Bone marrow (tissue), 2 donors: ENCODE measurements at places on chromosomes 1 and 21.
A peak's percentile ranks its signal among the peaks of the same experiment; 100 is the strongest.

GRCh38 chr1:28509705-28510272, 3.9 kb downstream of the RCC1 start:
- no peak for DNase-seq

GRCh38 chr1:6127587-6128163, 52.4 kb downstream of the CHD5 start:
- no peak for DNase-seq

DNA sequence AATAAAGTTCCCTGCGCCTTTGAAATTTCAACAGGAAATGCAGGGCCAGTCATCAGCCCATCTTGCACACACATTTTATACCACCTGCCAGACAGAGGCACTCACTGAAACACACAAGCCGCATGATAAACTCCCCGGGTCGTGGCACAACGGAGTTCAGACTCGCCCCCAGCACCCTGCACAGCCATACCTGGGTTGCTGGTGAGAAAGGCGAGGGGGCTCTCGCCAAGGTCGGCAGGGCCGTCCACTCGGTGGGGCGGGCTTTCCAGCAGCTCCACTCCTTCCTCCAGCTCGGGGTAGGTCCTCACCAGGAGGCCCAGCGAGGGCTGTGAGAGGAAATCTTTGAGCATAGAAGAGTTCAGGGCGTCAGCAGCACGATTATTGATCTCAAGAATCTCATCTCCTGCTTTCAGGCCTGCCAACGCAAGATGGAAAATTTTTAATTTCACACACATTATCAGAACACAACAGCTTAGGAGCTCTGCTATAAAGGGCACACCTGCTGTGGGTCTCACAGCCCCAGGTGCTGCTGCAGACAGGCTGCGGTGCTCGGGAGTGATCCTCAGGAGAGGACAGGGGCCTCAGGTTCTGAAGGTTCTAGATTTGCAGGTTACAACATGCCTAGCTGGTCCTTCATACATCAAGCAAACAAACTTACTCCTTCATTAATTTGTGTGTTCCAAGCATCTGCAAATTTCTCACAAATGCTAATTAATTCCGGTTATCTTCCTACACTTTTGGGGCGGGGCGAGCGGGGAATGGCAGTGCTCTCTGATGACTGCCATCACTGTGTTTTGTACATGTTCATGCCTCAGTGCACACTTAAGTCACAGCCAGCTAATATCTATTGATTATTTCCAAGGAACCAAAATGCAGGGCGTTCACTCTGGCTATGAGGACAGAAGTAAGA, 144.2 kb upstream of the KRTAP19-8 start:
- no peak for DNase-seq

DNA sequence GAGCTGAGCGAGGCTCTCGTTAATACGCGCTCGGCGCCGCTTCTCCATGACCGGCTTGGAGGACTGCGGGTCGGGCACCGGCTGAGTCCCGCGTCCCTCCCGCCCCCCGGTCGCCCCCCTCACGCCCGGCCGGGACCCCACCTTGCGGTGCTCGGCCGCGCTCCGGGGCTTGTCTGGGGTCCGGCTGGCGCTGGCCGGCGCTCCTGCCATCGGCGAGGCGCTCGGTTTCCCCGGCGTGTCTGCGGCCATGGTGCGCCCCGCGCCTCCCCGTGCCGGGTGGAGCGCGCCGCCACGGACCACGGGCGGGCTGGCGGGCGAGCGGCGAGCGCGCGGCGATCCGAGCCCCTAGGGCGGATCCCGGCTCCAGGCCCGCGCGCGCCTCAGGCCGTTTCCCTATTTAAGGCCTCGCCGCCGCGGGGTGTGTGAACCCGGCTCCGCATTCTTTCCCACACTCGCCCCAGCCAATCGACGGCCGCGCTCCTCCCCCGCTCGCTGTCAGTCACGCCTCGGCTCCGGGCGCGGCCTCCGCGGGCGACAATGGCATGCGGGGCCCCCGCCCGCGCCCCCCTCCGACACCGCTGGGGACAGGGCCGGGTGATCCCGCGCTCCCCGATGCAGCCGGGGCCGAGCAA, at the start of gene HES4:
TSS of gene HES4 (minus strand) at position 373 of the 632 bp plus-strand sequence. CDS start at position 249, 124 bp downstream.
- DNase-seq: peak; percentile 56

DNA sequence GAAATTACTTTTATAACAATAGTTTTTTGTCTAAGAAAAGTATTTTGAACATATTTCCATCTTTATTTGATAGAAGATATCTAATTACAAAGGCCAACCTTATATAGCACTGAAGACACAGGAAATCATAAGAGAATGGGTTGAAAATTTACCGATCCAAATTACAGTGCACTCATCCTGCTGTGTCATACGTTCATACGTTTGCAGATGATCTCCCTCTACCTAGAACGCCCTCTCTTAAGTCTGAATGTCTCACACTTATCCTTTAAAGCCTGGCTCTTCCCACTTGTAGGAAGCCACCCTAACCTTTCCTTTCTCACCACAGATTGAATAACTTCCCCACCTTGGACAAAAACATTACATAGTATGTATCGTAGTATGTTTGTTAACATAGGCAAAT, 9.3 kb downstream of the ASH1L start:
- no peak for DNase-seq

DNA sequence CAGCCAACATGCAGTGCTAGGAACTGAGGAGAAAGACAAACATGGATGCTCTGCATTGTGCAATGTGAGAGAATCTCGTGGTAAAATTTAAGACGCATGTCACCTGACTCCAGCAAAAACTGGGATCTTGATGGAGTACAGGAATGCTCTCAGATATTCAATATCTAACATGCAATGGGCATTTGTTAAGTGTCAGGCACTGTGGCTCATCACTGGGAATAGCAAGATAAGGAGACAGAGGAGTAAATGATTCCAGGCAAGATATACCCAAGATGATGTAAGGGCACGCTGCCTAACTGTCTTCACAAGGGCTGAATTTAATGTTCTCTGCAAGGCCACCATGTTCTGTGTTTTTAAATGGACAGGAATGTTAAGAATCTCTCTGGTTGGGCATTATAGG, 67.8 kb downstream of the LPAR3 start:
- DNase-seq: no peak
